Mucosa of gallbladder (tissue), 1 donor: ENCODE measurements at places on chromosomes 4 and X. TPM values are rescaled to one million over a fixed set of nuclear protein-coding genes. Genes with fewer than 3 reads are reported as not detected.

ARHGEF6 gene
- total RNA-seq, result 18.9 TPM

JAKMIP1 gene
- total RNA-seq, result 0.37 TPM

DUSP21 gene
- not detected for total RNA-seq

GUCY2F gene
- total RNA-seq, result not detected

JADE3 gene
- 8.4 TPM for total RNA-seq

IGSF1 gene
- 1.7 TPM for total RNA-seq

HTR2C gene
- not detected for total RNA-seq

USP53 gene
- 21.7 TPM for total RNA-seq

CDKL2 gene
- 2.4 TPM for total RNA-seq

WDR17 gene
- total RNA-seq, result 9.4 TPM

FAM47E gene
- total RNA-seq, result 13.8 TPM

LRBA gene
- total RNA-seq, result 64.4 TPM

MAGEB10 gene
- total RNA-seq, result not detected

NHSL2 gene
- total RNA-seq, result 13.6 TPM

USP26 gene
- not detected for total RNA-seq

GPC4 gene
- total RNA-seq, result 38.9 TPM

NAT8L gene
- total RNA-seq, result 0.40 TPM

NPY1R gene
- 6.3 TPM for total RNA-seq

CLGN gene
- total RNA-seq, result 1.9 TPM

HTN1 gene
- not detected for total RNA-seq

UCP1 gene
- total RNA-seq, result not detected

MAGEB6B gene
- total RNA-seq, result not detected

SPANXN2 gene
- total RNA-seq, result not detected

BRS3 gene
- not detected for total RNA-seq

PACRGL gene
- 12.9 TPM for total RNA-seq

BMP3 gene
- total RNA-seq, result 0.32 TPM

INTU gene
- total RNA-seq, result 10.1 TPM

GLRA3 gene
- total RNA-seq, result not detected
